ENCODE measurements at places on chromosomes 11 and 22.

DNA sequence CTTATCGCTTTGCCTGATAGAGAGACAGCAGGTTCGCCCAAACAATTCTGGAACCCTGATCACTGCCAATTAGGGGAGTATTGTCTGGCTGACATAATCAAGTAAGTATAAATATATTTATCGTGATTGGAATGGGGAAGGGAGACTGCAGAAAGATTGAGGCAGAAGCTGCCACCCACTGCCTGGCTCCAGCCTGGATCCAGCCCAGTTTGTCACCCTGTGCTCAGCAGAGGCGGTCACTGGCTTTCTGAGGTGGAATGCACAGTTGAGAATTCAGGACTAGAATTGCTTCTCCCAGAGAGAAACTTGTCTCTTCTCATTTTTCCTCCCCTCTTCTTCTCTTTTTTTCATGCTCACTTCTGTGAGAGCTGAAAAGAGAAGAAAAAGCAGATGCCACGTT is 25.9 kb downstream of the GRAP2 start:
- no peak for DNase-seq

GRCh38 chr11:105641433-105641832 is 31.6 kb downstream of the GRIA4 start:
- no peak for DNase-seq

GRCh38 chr11:10902301-10903063 is 44.6 kb upstream of the ZBED5 start:
- DNase-seq: no peak

GRCh38 chr22:46970411-46971098 is 208.1 kb downstream of the TBC1D22A start:
- DNase-seq: peak; percentile 48

GRCh38 chr22:19612866-19613572 is 88.8 kb upstream of the CLDN5 start:
- no peak for DNase-seq

DNA sequence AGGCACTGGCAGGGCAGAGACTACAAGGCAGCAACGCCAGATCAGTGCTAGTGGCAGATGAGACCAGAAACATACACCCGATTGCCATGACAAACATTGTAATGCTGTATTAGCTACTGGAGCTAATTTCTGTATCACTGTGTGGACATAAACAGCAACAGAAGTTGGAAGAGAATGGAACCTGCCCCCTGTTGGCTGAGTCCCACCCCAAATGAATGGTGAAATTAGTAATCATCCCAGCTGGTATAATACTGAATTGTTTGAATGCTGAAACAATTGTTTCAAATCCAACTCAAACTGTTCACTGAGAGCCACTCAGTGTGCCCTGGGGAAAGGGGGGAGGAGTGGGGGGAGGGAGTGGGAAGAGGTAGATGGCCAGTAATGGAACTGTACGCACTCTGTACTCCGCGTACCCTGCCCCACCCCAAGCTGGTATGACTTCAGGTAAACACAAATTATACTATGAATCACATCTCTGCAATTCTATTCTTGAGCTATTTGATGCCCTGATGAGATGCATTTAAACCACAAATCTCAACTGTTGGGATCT is 11.2 kb upstream of the BIRC3 start:
- DNase-seq: no peak

- no peak for DNase-seq
Observed at GRCh38 chr22:30873086-30873650, 95.4 kb downstream of the MORC2 start.

DNA sequence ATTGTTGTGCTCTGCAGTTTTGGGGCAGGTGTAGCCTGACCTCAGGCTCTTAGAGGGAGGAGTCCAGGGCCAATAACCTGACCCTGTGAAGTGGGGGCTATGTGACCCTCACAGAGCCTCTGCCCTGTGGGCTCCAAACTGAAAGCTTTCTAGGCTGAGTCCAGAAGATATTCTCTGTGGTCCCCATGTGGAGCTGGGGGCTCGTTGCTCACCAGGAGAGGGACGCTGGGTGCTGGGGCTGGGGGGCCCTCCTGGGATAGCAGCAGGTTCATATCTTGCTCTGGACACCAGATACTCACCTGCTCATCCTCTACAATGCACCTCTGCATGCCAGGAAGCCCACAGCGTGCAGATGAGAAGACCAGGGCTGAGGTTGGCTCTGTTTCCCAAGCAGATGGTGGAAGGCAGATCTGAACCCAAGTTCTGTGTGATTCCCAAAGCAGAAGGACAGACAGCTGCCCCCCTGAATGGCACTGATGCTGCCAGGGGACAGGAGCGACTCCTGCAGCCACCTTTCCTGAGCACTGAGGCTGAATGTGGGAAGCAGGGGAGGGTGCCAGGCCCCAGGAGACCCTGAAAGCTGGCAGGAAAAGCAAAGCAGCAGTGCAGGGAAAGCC is 1022.0 kb downstream of the TBC1D22A start:
- no peak for DNase-seq

- DNase-seq: no peak
Observed at GRCh38 chr11:35664977-35665441, 2.4 kb downstream of the TRIM44 start.

GRCh38 chr11:32438866-32439489 is 3.6 kb upstream of the WT1 start:
- no peak for DNase-seq

DNA sequence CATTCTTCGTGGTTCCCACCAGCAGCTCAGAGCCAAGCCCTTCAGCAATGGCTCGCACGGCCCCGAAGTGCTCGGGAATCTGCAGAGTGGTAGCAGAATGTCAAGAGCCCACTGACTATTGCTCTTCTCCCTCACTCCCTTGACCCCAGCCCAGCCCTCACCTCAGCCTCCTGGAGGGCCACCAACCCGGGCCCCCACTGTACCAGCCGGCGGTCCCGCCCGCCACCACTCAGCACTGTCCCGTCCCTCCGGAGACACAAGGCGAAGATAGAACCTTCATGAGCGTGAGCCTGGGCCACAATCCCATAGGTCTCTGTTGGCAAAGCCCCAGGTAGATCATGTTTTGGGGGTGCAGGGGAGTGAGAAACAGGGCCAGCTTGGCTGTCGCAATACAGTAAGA is 4.2 kb upstream of the MTA2 start:
- no peak for DNase-seq

- DNase-seq: no peak
Observed at GRCh38 chr22:41825376-41825775, 7.5 kb upstream of the SREBF2 start.

DNA sequence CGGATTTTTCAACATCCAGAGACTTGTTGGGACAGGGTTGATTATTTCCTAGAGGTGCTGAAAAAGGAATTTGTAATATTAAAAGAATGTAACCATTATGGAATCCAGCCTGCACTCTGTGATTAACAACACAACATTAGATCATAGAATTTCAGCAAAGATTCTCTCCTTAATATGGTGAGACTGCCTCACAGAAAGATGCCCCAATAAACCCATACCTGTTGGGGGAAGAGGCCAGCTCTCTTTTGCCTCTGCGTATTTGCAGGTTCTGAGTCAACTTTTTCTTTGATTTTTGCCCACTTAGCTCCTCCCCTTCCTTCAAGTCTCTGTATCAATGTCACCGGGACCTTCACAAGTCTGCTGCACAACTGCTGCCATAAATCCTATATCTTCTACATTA is 12.4 kb upstream of the MTMR3 start:
- no peak for DNase-seq

DNA sequence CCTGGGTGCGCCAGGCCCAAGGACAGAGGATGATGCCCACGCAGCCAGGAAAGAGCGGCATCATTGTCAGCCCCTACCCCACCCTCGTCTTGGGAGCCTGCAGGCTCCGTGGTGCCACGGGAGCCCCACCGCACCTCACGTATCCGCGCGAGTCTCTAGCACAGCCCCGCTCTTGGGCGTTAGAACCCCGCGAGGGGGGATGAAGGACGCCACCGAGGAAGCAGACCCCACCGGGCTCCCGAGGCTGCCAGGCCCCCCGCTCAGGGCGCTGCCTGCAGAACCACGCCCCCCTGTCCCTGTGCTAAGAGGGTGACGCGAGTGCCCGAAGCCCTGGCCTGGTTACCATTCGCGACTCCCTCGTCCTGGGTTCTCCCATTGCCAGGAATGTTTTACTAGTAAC is 52.3 kb upstream of the MS4A8 start:
- DNase-seq: no peak

GRCh38 chr22:29641042-29641699 is 37.7 kb downstream of the NF2 start:
- DNase-seq: no peak

- DNase-seq: no peak
Observed at GRCh38 chr11:10429526-10429925, 25.5 kb upstream of the AMPD3 start.

- no peak for DNase-seq
Observed at GRCh38 chr11:26830757-26831156, 108.9 kb upstream of the SLC5A12 start.

DNA sequence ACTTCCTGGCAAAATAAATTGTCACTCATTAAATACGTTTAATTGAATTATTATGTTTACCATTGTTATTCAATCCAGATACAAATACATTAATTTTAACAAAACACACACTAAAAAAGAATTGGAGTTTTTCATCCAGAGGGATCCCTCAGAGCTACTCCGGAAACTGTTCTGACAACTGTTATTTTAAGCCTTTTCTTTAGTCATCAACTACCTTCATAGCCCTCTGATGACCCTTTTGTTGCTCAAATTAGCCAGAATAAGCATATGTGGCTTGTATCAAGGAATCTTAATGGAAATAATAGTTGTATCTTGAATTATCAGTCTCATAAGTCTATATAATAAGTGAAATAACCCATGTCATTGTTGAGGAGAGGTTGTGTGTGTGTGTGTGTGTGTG is 405.4 kb upstream of the FAT3 start:
- no peak for DNase-seq

DNA sequence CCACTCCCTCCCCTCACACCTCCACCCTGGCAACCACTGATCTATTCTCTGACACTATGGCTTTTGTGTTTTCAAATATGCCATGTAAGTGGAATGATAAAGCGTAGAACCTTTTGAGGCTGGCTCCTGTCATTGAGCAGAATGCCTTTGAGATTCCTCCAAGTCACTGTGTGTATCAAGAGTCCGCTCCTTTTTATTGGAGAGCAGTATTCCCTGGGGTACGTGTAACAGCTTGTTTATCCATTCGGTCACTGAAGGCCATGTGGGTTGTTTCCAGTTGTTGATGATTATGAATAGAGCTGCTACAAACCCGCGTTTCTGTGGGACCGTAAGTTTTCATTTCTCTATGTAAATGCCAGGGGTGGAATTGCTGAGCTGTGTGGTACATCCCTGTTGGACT is 10.3 kb downstream of the TP53I11 start:
- DNase-seq: no peak

DNA sequence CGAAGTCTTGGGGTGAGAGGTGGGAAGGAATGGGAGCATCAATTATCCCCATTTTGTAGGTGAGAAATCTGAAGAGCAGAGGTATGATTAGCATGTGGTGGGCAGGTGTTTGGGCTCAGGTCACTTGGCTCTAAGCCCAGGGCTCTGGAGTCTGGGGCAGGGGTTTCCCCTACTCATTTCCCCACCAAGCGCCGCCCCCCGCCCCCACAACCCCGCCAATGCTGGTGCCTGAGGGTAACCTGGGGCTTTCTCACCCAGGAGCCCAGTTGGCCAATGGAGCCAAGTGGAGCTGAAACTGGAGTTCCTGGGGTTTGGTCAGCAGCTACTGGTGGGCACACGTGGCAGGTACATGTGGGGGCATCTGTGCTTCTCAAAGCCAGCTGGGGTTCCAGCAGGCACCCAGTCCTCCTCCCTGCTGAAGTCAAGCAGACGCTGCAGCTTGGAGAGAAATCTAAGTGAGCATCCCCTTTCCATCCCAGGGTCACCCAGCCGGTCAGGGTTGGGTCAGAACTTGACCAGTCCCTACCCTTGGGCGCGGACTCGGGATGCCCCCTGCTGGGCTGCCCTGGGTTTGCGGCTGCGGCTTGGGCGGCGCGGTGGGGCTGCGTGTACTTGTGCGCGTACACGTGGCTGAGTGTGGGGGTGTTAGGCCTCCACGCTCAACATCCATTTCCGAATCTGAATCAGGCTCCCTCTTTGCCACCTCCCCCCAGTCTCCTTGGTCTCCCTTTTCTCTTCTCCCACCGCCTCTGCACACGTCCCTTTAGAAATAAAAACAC is 1.7 kb upstream of the CHRM1 start:
- DNase-seq: no peak

- no peak for DNase-seq
Observed at GRCh38 chr11:133928628-133929059, 28.1 kb downstream of the IGSF9B start.

- no peak for DNase-seq
Observed at GRCh38 chr22:24440718-24441405, 13.5 kb downstream of the ADORA2A start.

DNA sequence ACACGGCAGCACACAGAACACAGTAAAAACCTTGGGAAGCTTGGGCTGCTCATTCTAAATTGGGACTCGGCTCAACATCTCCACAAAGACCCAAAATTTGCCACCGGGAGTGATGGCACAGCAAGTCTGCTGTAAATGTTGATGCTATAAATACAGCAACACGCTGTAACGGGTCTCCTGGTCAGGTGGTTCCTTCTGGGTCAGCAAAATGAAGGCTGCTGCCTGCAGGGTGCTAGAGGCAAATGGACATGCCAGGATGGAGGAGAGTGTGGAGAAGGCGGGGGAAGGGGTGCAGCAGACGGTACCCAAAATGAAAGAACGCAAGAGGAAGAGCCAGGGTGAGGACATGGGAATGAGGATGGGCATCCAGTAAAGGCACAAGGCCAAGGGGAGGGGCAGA is 30.4 kb downstream of the MAFF start:
- no peak for DNase-seq

- DNase-seq: no peak
Observed at GRCh38 chr11:122786896-122787295, 51.4 kb upstream of the CRTAM start.

DNA sequence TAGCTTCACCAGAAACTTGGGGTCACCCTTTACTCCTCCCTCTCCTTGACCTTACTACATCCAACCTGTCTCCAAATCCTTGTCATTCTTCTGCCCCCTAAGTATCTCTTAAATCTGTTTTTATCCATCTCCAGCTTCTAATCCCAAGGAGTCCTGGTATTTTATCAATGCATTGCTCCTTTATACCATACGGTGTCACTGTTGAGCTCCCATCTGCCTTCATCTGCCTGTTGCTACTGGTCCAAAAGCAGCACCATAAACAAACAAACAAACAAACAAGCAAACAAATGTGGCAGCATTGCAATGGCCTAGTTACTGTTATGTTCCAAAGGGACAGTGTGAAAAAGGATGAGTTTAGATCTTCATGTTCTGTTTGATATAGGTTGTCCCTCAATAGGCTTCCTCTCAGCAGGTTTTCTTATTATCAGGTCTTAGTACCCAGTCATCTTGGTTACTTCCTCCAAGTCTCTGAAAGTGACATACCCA is 34.2 kb downstream of the DNHD1 start:
- DNase-seq: no peak
